ENCODE measurements at places on chromosomes 7 and 10.
A peak's percentile ranks its signal among the peaks of the same experiment; 100 is the strongest.

- no peak for DNase-seq
Measured at GRCh38 chr7:116601426-116601825, 70.6 kb upstream of the MET start.

DNA sequence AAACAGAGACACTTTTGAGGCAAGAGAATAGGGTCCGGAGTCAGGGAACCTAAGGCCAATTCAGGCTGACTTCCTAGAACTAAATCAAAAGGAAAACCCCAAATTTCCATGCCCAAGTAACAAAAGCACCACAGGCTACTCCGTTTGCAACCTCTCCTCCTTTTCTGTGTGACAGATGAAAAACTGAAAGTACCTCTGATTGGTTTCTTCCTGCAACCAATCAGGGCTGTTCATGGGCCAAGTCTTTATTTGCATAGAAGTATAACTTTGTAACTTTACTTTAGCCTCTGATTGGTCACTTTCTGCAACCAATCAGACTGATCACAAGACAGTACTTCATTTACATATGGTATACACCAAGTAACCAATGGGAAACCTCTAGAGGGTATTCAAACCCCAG, 239.9 kb upstream of the KCND2 start:
- peak; percentile 7 for DNase-seq

DNA sequence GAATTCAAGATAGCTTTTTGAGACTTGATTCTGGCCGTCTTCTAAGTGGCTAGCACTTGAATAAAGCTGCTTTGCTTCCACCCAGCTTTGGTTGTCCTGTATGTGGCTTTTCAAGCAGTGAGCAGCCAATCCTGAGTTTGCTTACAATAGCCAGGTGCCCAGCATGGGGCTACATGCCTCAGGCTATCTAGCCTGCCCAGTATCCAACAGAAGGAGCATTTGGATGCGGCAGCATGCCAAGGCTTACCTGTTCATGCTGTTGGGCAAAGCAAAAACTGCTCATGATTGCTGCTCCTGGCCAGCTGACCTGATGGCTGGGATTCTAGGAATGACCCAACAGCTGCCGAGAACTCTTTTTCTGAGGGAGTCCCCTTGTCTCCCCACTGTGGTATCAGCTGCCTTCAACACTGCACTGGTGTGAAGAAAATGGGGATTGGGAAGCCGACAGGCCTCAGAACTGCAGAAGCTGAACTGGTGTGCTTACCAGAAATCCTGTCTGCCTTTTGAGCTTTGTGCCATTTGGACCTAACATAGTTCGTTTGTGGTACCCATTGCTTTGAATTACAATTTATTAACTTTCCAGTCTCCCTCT, 618.9 kb upstream of the IGFBP3 start:
- DNase-seq, result no peak

DNA sequence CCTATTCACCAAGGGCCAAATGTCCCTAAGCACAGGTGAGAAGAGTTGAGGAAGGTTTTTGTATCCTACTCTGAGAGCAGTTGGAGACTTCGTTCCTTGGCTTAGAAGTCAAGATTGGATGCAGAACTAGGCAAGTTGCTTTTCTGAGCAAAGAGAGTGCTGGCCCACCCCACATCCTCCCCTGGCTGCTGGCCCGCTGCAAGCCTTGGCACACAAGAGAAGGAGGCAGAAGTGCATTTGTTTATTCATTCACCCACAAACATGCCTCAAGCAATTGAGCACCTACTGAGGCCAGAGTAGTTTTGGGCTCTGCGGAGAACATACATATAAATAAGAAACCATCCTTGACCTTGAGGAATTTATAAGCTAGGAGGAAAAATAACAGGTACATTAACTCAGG, 318.9 kb downstream of the KCNMA1 start:
- DNase-seq, result no peak

GRCh38 chr7:70288781-70289456, 690.6 kb downstream of the AUTS2 start:
- no peak for DNase-seq

GRCh38 chr7:65827366-65827765, 45.5 kb upstream of the VKORC1L1 start:
- DNase-seq, result no peak

DNA sequence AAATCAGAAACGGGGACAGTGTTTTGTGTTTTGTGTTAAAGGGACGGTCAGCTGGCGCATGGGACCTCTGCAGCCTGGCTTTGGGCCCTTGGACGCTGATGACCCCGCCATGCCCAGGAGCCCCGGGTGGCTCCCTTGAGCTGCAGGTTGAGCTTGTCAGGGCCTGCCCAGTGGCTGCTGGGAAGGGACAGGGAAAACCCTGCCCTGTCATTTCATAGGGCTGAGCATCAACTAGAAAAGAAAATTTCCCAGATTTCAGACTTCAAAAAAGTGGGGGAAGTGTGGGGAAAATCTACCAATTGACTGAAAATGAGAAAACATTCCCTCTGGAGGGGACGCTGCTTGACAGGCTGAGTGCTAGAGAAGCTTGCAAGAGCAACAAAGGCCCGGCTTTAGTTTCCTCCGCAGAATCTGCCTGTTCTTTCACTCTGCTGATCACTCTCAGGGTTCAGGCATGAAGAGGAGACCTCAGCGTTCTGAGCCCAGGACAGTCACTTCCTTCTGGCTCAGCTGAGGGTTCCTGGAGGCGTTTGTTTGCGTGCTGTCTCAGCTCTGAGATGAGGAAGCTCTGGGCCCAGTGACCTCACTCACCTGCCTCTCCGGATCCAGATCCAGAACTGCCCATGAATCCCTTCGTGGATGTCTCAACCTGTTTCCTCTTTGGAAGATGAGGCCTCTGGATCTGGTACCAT, 18.6 kb upstream of the DNAJB6 start:
- DNase-seq, result no peak

GRCh38 chr7:47905076-47905920, 43.0 kb downstream of the PKD1L1 start:
- DNase-seq, result peak; percentile 28

GRCh38 chr10:120286280-120286679, 170.7 kb upstream of the PLPP4 start:
- no peak for DNase-seq

DNA sequence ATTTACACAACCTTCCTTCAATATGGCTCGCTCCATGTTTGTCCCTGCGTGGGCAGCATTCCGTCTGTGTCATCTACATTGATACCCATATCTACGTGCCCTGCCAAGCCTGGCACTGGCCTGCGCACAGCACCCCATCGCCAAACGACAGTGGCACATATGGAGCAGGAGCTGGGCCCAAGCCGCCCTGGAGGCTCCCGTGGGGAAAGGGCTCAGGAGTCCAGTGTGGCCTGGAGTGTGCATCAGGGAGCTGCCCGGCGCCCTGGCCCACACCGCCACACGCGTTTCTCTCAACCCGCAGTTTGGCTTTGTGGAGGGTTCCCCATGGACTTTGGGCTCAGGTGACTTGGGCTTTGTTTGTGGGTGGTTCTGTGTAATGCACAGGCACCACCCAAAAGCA, 273.2 kb downstream of the PTPRN2 start:
- no peak for DNase-seq

DNA sequence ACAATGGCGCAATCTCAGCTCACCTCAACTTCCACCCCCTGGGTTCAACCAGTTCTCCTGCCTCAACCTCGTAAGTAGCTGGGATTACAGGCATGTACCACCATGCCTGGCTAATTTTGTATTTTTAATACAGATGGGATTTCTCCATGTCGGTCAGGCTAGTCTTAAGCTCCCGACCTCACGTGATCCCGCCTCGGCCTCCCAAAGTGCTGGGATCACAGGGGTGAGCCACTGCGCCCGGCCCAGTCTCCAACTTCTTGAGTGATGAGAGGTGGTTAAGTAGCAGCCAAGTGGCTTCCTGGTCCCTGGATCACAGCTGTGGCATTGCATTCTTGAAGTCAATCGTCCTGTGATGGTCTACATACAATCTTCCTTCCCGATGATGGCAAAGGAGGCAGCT, 46.1 kb upstream of the NFE2L3 start:
- no peak for DNase-seq

- DNase-seq, result no peak
Measured at GRCh38 chr7:128919881-128920799, 9.6 kb upstream of the KCP start.

GRCh38 chr7:141001546-141001945, 13.2 kb downstream of the MRPS33 start:
- no peak for DNase-seq

- DNase-seq, result no peak
Measured at GRCh38 chr7:69567800-69568199, 30.5 kb upstream of the AUTS2 start.

DNA sequence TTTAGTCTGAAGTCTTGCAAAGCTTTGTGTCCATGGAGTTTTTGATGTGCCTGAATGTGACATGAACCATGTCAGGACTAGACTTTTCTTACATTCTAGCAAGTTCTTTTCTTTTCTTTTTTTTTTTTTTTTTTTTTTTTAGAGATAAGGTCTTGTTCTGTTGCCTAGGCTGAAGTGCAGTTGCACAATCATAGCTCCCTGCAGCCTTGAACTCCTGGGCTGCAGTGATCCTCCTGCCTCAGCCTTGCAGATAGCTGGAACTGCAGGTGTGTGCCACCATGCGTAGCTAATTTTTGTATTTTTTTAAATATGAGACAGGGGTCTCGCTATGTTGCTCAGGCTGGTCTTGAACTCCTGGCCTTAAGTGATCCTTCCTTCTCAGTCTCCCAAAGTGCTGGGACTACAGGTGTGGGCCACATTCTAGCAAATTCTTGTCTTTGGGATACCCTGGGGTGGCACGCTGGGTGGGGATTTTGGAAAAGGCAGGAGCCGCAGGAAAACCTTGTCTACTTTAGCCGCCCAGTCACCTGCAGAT, 152.8 kb downstream of the SVIL start:
- no peak for DNase-seq

GRCh38 chr7:22144950-22145349, 199.3 kb upstream of the CDCA7L start:
- DNase-seq, result no peak

DNA sequence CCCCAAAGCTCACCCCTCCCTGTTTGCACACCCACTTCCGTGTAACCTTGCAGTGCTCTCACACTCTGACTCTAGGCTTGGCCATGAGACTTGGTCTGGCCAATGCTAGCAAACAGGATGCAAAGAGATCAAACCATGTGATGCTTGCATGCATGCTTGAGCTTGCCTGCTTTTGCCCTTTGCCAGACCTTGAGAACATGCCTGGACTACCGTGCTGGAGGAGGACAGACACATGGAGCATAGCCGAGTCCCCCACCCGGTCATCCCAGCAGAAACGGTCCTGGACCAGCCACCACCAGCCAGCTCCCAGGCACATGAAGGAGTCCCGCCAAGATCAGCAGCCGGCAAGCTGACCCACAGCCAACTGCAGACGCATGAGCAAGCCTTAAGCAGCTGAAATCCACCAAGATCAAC, 23.4 kb downstream of the PYROXD2 start:
- no peak for DNase-seq

DNA sequence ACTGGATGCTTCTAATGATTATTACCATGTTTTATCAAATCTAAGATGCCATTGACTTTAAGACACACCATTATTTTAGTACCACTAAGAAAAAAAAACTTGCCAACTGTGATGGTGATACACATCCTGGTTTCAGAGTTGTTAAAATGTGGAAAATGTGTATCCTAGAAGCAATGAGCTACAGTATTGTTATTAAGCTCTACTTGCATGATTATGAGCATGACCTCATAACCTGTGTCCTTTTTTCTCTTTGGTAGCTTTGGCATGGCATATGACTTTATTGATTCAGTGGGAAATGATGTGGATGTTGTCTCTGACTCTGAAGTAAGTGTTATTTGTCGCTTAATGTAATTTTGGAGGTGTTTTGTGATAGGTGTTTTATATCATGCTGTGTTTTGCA, 3.3 kb downstream of the EDRF1 start:
- DNase-seq, result no peak

GRCh38 chr10:17238445-17239291, 10.6 kb downstream of the VIM start:
- DNase-seq, result no peak

GRCh38 chr7:128726059-128726736, 13.0 kb upstream of the CALU start:
- peak; percentile 8 for DNase-seq

DNA sequence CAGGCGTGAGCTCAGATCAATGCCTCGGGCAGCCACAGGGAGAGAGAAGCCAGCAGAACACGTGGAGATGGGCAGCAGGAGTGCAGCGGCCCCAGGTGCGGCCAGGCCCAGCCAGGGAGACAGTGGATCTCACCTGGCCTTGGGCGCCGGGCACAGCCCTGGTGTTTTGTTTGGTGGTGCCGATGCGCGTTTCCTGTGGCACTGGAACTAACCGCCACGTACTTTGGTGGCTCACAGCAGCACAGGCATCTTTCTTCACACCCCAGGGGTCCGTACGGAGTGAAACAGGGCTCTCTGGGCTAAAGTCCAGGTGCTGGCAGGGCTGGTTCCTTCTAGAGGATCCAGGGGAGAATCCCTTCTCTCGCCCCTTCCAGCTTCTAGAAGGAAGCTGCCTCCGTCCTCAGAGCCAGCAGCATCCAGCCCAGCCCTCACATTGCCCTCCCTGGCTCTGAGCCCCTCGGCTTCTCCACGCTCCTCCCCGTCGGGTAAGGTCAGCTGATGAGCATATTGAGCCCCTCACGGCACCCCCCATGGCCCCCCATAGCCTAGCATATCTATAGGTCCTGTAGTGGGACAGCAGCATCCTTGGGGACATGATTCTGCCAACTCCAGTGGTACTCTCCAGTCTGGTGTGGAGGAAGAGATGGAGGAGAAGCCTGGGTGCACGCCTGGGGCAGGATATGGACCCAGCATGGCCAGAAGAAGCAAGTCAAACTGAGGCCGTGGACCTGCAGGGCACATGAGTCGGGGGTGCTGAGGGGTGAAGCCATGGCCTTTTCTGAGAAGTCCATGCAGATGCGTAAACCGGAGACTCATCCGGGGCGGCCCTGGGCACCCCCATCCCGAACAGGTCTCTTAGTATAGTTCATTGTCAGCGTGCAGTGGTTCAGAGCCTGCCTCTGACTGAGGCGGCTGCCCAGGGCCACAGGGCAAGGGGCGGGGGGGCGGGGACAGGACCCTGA, 43.4 kb upstream of the PPP2R2D start:
- DNase-seq, result no peak
